Left forelimb (tissue), 1 donor: ENCODE measurements at places on chromosomes 12 and 14.

GRCh38 chr14:86961106-86961716 is 1031.8 kb downstream of the GALC start:
- no peak for DNase-seq

DNA sequence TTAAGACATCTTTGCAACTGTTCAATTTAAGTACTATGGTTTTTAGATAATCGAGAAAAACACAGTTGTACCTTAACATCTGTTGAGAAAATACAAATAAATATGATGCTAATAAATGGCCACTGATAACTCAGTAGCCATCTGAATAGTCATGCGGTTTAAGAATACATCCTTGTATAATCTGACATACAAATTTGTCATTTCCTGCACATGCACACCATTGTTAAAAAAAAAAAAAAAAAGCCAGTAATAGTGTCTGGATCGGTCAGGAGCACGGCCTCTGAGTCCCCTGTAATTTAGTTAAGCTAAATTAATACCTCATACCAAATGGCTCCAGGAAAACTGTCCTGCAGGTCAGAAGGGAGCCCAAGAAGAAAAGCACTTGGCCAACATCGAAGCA is 16.8 kb downstream of the RFC5 start:
- DNase-seq, result no peak

GRCh38 chr12:86959766-86960458 is 703.7 kb upstream of the MGAT4C start:
- DNase-seq, result no peak

GRCh38 chr12:98332642-98333041 is 182.7 kb upstream of the TMPO start:
- no peak for DNase-seq

- no peak for DNase-seq
Observed at GRCh38 chr14:94040247-94040646, 14.1 kb downstream of the OTUB2 start.

GRCh38 chr14:95300002-95300696 is 19.6 kb downstream of the CLMN start:
- no peak for DNase-seq

GRCh38 chr12:117555889-117556288 is 194.5 kb upstream of the NOS1 start:
- DNase-seq, result no peak

DNA sequence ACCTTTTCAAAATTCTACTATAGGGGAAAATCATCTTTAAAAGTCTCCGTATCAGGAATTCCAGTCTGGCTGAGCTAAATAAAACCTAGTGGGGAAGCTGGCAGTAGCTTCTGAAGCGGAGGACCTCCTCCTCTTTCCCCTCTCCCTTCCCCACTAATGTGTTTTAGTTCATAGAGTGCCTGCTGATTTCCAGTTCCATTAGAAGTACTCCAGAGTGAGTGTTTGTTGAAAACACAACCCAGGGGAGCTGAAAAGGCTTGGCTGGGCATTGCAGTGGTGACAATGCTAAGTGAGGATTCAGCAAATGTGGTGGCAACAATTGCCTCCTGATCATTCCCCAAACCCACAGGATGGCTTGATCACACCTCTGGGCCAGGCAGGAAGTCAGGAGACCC is 144.2 kb upstream of the FRMD6 start:
- DNase-seq, result no peak

DNA sequence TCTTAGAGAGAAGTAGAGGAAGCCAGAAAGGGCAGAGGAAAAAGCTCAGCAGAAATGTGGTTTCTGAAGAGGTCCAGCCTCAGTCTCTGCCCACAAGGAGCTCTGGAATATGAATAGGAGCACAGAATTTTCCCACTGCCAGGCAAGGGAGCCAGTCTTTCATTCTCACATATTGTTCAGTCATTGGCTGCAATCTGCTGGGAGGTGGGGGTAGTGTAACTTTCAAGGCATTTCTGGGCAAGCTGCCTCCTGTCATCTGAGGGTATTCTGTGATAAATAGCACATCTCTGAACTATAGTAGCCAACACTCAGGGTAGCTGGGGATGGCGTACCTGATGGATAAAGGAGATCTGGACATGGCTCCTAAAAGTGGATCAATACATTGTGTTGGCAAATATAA is 127.2 kb downstream of the LRRK2 start:
- no peak for DNase-seq

GRCh38 chr12:3122841-3123678 is 45.9 kb downstream of the TSPAN9 start:
- no peak for DNase-seq

- DNase-seq, result no peak
Observed at GRCh38 chr14:37246427-37246829, 48.7 kb downstream of the MIPOL1 start.

DNA sequence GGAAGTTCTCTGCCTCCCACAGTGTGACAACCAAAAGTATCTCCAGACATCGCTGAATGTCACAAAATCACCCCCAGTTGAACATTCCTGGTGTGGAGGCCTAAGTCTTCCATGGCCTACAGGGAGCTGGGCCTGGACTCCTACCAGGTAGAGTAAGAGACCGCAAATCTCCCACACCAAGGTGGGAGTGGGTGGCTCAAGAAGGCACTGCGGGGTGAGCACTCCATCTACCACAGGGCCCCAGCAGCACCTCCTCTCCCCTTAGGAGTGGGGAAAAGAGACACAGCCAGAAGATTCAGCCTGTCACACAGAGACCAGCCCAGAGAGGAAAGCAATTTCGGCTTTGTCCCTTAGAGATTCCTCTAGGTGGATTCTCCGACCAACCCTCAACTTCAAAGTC is 25.5 kb downstream of the LRTM2 start:
- no peak for DNase-seq

- no peak for DNase-seq
Observed at GRCh38 chr12:40238266-40238902, 13.6 kb downstream of the LRRK2 start.

GRCh38 chr12:60345442-60345841 is 749.6 kb downstream of the SLC16A7 start:
- no peak for DNase-seq

- DNase-seq, result no peak
Observed at GRCh38 chr14:57747036-57747435, 118.9 kb downstream of the SLC35F4 start.

DNA sequence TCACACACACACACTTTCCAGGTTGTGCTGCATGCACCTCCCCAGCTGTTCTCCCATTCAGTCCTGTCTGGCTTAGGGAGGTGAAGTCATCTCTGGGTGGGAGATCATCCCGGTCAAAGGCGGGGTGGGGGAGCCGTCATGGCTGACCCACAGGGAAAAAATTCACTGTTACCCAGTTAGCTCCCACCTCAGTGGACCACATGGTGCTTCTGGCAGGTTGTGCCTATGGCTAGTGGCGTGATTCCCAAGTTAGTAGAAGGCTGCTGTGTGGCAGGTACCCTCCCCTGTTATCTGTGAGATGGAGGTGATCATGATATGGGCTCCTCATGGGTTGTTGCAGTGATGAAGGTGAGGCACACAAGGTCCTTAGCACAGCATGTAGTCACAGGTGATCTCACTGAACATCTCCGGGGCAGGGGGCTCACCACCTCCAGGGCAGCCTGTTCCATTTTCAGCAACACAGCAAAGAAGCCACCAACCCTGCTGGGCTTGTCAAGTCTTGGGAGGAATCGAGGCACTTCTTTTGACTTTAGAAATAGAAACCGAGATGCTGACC is 154.9 kb upstream of the CCND2 start:
- DNase-seq, result no peak

DNA sequence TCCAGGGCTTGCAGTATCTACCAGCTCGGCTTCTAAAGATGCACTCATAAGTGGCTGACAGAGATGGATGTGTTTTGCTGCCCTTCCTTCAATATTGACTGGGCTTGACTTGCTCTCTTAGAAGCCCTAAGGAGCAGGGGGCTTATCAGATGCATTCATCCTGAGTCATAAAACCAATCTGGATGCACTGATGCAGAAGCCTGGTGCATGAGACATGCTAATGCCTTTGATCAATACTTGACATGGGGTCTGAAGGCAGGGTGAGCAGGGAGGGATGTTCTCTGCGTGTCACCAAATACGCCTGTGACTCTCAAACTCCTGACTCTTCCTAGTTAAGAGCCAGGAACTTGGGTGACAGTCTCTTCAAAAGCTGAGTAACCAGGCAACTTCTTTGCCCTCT is 77.8 kb upstream of the HSPB8 start:
- DNase-seq, result no peak

- DNase-seq, result no peak
Observed at GRCh38 chr14:88452231-88452630, 66.8 kb downstream of the SPATA7 start.

DNA sequence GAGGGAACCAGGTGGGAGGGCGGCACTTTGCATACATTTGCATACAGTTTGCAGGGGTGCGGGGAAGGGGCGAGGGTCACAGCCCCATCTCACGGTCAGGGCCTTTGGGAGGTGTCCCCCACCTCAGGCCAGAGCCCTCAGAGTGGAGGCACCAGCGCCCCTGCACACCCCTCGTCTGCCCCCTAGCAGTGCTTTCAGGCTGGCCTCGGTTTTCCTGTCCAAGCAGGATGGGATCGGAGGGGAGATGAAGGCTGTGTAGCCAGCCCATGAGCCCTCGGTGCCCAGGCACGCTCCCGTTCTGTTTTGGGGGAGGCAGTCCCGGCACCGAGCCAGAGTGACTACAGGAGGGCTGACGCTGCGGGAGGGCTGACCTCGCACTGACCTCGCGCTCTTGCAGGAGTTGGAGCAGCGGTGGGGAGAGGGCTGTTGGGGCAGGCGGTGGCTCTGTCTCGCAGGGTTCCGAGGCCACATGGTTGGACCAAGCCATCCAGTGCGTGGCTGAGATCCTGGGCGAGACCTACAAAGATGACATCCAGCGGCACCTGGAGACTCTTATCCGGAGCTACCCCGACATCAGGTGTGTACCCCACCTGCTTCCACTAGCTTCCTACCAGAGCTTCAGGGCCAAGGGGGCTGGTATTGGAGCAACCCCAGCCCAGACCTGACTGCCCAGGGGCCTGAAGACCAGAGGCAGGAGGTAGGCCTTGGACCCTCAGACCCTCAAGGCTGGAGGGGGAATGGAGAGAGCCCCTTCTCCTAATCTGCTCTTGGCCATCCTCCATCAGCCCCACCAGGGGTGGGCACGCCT is 13.6 kb downstream of the EXOC3L4 start:
- no peak for DNase-seq

GRCh38 chr14:52188381-52188780 is 79.1 kb upstream of the PTGDR start:
- no peak for DNase-seq

DNA sequence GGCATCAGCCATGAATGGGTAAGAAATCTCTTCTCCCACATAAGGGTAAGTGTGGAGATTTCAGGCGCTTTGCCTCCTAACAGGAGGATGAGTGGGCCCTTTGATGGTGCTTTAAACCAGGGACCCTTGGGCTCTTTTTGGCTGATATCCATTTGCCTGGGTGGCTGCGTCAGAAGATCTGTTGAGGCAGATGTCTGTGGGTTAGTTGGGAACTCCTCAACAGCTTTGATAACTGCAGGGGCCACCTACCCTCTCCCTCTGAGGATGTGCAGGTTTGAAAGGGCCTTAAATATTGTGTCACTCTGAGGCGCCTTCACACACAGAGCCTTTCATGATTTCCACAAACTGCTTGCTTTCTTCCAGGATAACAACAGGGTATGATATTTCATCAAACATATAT is 210.7 kb downstream of the PPM1H start:
- no peak for DNase-seq

GRCh38 chr12:82730953-82731459 is 44.3 kb downstream of the TMTC2 start:
- DNase-seq, result no peak

GRCh38 chr14:34220921-34221320 is 241.1 kb downstream of the SPTSSA start:
- DNase-seq, result no peak

DNA sequence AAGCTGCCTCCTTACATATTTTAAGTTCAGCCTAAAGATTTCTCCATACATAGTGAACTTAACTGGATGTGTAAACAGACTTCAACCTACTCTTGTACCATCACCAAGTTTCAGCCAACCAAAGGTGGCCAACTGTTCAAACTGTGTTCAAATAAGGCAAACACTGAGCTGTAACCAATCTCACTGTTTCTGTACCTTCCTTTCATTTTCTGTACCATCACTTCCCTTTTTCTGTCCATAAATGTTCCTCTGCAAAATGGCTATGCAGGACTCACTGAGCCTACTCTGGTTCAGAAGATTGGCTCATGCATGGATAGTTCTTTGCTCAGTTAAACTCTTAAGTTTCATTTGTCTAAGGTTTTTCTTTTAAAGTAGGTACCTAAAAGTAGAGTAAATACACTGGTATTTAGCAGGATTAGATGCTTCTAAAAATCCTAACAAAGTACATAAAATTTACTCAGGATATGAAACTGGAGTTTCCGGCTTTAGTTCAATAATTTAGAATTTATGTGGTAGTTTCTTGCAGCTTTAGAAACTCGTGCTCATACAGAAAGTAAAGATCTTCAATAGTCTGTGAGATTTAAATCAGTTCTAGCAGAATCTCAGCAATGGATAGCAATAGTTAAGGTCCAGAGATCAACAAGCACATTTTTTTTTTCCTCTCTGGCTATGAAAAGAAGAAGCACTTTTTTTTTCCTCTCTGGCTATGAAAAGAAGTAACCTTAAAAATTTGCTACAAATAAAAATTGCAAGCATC is 282.0 kb upstream of the PPFIA2 start:
- DNase-seq, result no peak

DNA sequence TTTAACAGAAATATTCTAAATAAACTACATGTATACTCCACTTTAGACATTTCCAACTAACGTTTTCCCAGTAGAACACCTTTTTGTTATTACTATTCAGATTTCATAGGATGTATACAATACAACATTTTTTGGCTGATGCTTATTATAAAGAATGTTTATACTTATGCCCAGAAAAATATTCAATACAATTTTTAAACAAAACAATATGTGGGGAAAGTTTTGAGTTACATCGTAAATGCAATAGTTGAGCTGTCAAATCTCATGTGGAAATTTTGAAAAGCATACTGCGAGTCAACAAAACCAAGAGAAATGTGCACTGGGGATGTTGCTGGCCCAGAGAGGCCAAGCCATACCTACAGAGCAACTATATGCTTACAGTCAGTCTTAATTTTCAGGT is 18.2 kb upstream of the MON2 start:
- DNase-seq, result no peak

DNA sequence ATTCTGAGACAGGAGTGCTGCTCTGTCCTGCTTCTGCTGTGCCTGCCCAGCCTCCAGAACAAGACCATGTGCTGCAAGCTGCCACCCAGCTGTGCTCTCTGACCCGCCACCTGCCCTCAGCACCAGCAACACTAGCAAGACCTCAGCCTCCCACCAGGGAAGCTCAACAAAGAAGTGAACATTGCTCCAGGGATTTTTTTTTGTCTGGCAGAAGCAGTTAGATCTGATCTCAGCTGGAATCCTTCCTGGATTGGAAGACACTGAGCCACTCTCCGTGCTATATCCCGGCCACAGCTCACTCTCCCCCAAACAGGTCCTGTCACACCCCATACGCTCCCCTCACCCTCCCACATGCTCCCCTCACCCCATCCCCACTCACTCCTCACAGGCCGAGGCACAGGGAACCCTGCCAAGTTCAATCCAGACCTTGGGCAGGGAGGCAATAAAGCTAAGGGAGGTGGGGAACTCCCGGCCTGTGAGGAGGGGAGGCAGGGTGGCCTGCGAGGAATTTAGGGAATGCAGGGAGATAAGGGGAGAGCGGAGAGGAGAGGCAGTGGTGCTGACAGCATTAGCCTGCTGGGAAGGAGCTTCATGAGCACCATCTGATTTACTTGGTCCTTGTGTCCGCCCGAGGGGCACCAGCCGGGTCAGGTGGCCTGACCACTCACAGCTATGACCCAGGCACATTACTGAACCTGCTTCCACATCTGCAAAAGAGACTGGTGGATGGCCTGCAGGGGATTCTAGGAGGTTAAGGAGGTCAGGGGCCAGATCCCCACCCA is 29.7 kb downstream of the CCDC85C start:
- no peak for DNase-seq
